Lung (tissue), 17 donors: ENCODE measurements at places on chromosomes 5 and 9. TPM values are rescaled to one million over a fixed set of nuclear protein-coding genes. Genes with fewer than 3 reads are reported as not detected.

DNA sequence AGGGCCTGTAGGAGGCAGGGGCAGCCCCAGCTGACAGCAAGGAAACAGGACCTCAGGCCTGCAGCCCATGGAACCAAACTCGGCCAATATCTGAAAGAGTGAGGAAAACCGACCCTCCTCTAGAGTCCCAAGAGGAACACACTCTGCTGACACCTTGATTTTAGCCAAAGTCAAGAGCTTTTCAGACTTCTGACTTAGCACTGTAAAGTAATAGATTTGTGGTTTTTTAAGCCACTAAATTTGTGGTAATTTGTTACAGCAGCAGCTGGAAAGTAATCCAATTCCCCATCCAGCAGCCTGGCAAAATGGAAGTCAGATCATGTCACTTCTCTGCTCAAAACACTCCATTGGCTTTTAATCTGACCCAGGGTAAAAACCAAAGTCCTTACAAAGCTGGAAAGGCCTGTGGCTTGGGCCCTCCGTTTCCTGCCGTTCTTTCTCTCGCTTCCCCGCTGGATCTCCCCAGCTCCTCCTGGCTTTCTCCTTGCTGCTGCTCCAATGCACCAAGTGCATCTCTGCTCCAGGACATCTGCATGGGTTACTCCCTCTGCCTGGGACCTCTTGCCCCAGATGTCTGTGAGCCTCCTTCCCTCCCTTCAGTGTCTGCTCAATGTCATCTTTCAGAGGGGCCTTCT lies 79.0 kb downstream of the C5orf15 start:
- no peak overlapping the region for H3K27ac ChIP-seq
- no peaks in the 10 kb centered on the region for H3K36me3 ChIP-seq
- no peaks in the 10 kb centered on the region for H3K4me1 ChIP-seq

- H3K36me3 ChIP-seq: no peaks in the 10 kb centered on the region
- DNase-seq: no peak
- no peak overlapping the region for H3K4me3 ChIP-seq
- H3K27me3 ChIP-seq: no peaks in the 10 kb centered on the region
- H3K27ac ChIP-seq: no peak overlapping the region
Measured at GRCh38 chr5:19855031-19855430, 133.0 kb downstream of the CDH18 start.

GRCh38 chr5:88886746-88887341 lies 3.9 kb upstream of the MEF2C start:
- no peaks in the 10 kb centered on the region for H3K27me3 ChIP-seq
- H3K27ac ChIP-seq: peak overlapping the region; percentile 64
- no peak for DNase-seq
- H3K4me3 ChIP-seq: no peak overlapping the region

DNA sequence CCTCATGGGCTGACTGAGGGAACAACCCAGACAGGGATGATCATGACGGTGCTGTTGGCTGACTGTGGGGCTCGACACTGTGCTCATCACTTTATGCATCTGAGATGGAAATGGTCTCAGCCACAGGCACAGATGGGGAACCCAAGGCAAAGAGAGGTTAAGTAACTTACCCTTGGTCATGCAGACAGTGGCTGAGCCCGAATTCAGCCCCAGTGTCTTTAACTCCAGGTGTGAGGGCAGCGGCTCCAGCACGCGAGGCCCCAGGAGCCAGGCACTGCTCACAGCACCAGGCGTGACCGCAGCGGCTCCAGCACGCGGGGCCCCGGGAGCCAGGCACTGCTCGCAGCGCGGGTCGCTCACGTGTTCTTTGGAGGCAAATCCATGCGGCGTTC lies 45.3 kb upstream of the FCN1 start:
- DNase-seq: peak; percentile 10
- no peak overlapping the region for H3K4me3 ChIP-seq
- no peak overlapping the region for H3K27ac ChIP-seq
- H3K36me3 ChIP-seq: no peaks in the 10 kb centered on the region
- peaks cover 3% of the 10 kb centered on the region for H3K4me1 ChIP-seq

DNA sequence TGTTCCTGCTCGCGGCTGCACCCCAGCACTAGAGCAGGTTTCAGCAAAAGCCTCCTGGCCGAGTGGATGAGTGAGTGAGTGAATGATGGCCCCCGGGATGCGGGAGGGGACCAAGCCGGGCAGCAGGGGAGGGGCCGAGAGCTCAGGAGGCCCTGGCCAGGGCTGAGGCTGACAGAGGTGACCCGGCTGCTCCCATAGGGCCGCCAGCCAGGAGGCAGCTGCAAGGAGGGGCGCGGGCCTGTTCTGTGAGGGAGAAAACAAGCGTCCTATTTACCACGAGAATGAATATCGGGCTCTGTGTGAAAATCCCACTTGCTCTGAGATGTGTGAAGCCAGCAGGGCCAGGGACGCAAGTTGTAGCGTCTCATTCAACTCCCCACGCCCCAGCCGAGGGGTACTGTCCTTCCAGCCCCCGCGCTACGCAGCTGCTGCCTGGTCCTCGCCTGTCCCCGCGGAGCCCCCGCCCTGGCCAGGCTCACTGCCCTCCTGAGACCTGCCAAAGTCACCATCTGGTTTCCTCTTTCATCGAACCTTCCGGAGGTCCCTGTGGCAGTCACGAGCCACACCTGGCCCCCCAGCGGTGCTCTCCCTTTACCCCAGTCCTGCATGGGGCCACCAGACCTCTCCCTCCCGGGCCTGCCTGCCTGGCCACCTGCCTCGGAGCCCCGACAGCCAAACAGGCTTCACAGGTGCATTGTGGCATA lies 38.8 kb downstream of the RASGEF1C start:
- no peaks in the 10 kb centered on the region for H3K36me3 ChIP-seq
- peaks cover 5% of the 10 kb centered on the region for H3K27me3 ChIP-seq
- H3K27ac ChIP-seq: no peak overlapping the region
- DNase-seq: peak; percentile 34
- no peak overlapping the region for H3K4me3 ChIP-seq

DNA sequence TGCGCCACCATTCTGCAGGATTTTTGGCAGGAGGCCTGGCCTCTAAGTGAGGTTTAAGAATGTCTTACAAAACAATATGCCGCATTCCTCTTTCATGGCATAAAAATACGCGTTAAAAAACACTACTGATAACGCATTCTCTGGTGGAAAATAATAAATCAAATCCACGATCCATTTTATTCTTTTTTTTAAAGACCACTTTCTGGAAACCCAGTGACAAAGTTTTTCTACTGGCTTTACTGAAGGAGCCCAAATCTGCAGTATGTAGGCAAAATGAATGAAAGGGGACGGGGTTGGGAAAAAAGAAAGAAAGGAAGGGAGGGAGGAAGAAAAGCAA lies 2.0 kb downstream of the SV2C start:
- H3K27me3 ChIP-seq: peaks cover 16% of the 10 kb centered on the region
- DNase-seq: no peak
- no peak overlapping the region for H3K27ac ChIP-seq

- H3K4me1 ChIP-seq: peaks cover 57% of the 10 kb centered on the region
- no peaks in the 10 kb centered on the region for H3K27me3 ChIP-seq
- H3K4me3 ChIP-seq: peak overlapping the region; percentile 68
- peak; percentile 47 for DNase-seq
- H3K36me3 ChIP-seq: peaks cover 16% of the 10 kb centered on the region
Measured at GRCh38 chr9:81687521-81688261, 1.7 kb downstream of the TLE1 start.

DNA sequence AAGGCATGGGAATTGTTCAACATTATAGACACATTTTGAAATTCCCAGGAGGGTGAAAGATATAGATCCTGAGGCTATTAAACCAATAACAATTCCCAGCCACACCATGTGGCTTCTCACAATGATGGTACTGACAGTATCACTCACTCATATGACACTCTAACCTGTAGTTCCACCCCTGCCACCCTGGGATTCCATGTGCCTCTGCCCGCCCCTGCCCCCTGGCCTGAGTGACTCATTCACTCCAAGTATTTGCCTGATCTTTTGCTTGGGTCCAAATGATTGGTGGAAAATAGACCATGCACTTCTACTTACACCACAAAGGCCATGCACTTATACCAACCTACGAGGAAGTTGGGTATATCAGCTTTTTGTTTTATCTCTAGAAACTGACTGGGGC lies 305.2 kb upstream of the DAB2 start:
- H3K36me3 ChIP-seq: no peaks in the 10 kb centered on the region
- H3K4me1 ChIP-seq: no peaks in the 10 kb centered on the region
- H3K27ac ChIP-seq: no peak overlapping the region
- H3K4me3 ChIP-seq: no peak overlapping the region

DNA sequence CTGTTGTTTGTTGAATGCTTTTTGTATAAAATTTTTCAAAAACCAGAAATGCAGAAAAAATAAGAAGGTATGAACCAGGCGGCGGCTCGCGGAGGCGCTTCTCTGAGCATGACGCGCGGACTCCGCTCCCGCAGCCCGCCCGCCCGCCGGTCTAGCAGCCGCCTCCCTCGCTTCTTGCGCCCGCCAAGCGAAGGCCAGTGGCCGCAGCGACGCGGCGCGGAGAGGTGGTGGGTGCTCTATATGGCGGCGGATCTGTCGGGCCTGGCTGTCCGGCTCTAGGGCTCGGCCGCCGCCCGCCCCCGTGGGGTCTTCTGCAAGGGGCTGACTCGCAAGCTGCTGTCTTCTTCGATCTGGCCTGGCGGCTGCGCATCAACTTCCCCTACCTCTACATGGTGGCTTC lies 93.8 kb downstream of the ANKRD18A start:
- H3K36me3 ChIP-seq: no peaks in the 10 kb centered on the region
- H3K27me3 ChIP-seq: no peaks in the 10 kb centered on the region
- H3K4me1 ChIP-seq: no peaks in the 10 kb centered on the region
- no peak overlapping the region for H3K27ac ChIP-seq
- DNase-seq: peak; percentile 3

Gene HAVCR2
- 32.6 TPM for total RNA-seq

DNA sequence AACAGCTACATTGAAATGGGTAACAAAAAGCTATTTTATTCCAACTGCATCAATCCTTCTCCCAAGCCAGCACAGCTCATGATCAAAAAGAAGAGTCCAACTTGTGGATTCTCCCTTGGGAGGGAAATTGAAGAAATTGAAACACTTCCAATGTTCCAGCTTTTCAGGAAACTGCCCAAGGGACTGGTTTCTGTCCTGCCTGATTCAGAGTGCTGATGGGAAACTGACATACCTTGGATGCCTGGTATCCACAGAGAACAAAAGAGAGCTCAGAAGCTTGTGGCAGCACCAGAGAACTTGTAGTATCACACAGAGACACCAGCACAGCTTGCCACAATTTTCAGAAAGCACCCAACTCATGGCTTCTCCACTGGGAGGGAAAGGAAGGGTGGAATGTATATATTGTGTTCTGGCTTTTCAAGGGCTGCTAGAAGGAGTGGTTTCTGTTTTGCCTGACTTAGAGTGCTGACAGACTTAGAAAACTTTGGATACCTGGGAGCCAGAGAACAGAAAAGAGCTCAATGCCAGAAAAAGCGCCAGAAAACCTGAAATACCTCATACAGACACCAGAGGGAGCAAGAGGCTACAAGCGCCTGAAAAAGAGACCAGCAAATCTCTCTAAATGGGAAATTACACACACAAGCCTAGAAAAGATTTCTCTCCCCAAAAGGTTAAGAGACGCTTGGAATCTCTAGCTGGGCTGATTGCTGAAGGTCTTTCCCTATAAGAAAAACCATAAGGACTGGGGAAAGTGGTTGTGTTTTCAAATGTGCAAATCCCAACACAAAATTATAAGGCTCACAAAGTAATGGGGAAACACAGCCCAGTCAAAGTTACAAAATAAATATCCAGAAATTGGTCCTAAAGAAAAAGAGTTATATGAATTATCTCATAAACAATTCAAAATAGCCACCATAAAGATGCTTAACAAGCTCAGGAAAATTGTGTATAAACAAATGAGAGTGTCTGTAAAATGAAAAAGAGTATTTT lies 178.8 kb downstream of the SPOCK1 start:
- no peaks in the 10 kb centered on the region for H3K4me1 ChIP-seq
- H3K27me3 ChIP-seq: peaks cover 5% of the 10 kb centered on the region
- H3K27ac ChIP-seq: no peak overlapping the region

Gene PCDHGA9
- total RNA-seq: 4.8 TPM

DNA sequence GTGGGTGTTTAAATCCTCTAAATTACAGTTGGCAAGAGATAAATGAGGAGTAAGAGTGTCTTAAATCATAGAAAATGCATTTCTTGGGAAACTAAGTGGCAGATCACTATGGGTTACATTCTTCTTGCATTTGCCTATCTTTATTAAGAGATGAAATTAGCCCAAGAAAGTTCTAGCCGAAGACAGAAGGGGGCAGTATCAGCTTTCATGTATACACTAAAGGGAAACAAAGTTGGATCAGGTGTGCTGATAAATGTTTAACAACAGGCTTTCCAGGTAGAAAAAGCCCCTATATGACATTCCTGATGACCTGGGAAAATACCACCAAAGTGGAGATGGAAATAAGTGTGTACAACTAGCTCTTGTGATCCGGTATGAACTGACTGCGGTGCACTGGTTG lies 81.9 kb upstream of the TLR4 start:
- no peak overlapping the region for H3K27ac ChIP-seq
- H3K4me1 ChIP-seq: no peaks in the 10 kb centered on the region
- no peaks in the 10 kb centered on the region for H3K27me3 ChIP-seq
- DNase-seq: no peak
- no peaks in the 10 kb centered on the region for H3K36me3 ChIP-seq
- H3K4me3 ChIP-seq: no peak overlapping the region

Gene PCDHA10
- 1.6 TPM for total RNA-seq

GRCh38 chr5:178234750-178235587 lies 2.4 kb upstream of the PHYKPL start:
- DNase-seq: peak; percentile 78
- H3K4me1 ChIP-seq: no peaks in the 10 kb centered on the region
- H3K27me3 ChIP-seq: no peaks in the 10 kb centered on the region
- no peak overlapping the region for H3K27ac ChIP-seq
- H3K36me3 ChIP-seq: peaks cover 7% of the 10 kb centered on the region
- no peak overlapping the region for H3K4me3 ChIP-seq

DNA sequence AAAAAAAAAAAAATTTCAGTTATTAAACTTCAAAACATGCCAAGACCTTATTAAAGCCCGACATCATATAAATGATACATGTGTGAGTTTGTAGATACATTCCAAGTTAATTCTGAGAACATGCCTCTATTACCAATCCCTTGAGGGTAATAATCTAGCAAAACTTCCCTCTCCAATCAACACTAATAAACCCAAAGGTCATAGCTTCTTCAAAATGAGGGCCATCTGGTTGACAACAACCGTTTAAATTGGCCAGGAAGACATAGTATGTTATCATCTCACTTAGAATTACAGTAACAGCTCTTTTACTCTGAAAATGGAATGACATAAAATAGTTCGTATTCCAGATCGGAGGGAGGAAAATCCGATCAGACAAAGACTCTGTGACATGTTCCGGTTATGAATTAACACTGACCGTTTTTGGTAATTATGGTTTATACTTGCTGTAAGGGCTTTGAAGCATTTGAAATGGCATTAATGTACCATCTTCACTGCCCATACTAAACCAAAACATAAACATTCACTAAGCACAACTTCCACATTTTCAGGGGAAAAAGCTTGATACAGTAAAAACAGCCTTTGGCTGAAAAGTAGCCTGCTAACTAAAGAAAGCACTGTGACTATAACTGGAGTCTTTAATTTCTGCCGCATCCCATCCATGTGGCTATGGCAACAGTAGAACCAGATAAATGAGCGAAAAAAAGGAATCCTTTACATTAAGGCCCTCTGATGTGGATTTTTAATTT lies 50.3 kb downstream of the ANKH start:
- no peaks in the 10 kb centered on the region for H3K27me3 ChIP-seq
- DNase-seq: no peak
- no peak overlapping the region for H3K27ac ChIP-seq
- no peaks in the 10 kb centered on the region for H3K36me3 ChIP-seq

Gene IFNA2
- not detected for total RNA-seq
